ENCODE measurements at places on chromosomes 3 and 15.
A peak's percentile ranks its signal among the peaks of the same experiment; 100 is the strongest.

DNA sequence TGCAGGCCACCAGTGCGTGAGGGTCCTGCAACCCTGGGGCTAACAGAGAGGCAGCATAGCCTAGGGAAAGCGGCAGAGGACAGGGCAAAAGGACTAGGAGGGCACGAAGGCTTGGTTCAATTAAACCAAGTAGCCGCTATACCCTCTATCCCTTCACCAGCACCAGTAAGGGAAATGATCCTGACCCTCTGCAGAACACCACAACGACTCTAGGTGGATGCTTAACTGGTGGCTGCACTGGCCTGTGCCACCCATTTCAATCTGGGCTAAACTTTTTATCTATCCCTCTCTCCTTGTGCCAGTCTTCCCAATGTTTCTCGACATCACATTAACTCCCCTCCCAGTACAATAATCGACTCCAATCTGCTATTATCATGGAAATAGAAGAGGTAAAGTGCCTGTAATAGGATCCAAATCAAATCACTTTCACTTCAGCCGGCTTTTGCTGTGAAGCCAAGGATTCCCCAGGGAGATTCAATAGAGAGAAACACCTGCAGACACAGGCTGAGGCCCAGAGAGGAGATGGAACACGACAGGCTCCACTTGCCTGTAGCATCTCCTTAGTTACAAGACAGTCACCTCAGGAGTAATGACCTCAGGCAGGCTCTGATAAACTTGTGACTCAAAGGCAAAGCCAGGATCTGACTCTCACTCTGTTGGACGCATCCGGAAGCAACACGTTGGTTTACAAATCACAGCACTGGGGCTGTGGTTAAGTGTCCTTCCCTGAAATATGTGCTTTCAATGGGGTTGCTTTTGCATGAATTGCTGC is 791.6 kb upstream of the ARRDC4 start:
- no peak overlapping the region for H3K4me3 ChIP-seq
- H3K27me3 ChIP-seq, result no peaks in the 10 kb centered on the region

DNA sequence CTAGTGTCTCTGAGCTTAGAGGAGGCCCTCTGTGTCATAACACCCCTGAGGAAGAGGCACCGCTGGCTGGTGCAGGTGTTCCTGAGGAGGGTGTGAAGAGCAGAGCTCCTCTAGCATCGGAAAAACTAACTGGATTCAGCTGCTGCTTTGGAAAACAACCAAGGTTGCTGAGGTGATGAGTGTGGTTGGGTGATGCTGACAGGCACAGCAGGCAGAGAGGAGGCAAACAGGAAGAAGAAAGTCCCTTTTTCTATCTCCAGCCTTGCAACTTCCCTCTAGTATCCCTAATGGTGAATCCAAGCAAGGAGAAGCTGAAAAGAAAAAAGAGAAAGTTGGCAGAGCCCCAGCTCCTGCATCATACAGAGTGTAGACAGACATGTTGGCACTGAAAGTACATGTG is 3.8 kb upstream of the OR4F15 start:
- no peak overlapping the region for H3K27ac ChIP-seq
- H3K4me1 ChIP-seq, result no peaks in the 10 kb centered on the region
- no peak for DNase-seq
- H3K36me3 ChIP-seq, result no peaks in the 10 kb centered on the region

GRCh38 chr3:159128628-159129027 is 326.8 kb downstream of the MFSD1 start:
- H3K27me3 ChIP-seq, result no peaks in the 10 kb centered on the region
- no peaks in the 10 kb centered on the region for H3K4me1 ChIP-seq
- no peak overlapping the region for H3K27ac ChIP-seq
- DNase-seq, result no peak

GRCh38 chr3:69735893-69736292 is 3.4 kb upstream of the MITF start:
- peaks cover 46% of the 10 kb centered on the region for H3K27me3 ChIP-seq
- DNase-seq, result no peak
- no peaks in the 10 kb centered on the region for H3K4me1 ChIP-seq
- peaks cover 2% of the 10 kb centered on the region for H3K36me3 ChIP-seq
- H3K27ac ChIP-seq, result no peak overlapping the region

DNA sequence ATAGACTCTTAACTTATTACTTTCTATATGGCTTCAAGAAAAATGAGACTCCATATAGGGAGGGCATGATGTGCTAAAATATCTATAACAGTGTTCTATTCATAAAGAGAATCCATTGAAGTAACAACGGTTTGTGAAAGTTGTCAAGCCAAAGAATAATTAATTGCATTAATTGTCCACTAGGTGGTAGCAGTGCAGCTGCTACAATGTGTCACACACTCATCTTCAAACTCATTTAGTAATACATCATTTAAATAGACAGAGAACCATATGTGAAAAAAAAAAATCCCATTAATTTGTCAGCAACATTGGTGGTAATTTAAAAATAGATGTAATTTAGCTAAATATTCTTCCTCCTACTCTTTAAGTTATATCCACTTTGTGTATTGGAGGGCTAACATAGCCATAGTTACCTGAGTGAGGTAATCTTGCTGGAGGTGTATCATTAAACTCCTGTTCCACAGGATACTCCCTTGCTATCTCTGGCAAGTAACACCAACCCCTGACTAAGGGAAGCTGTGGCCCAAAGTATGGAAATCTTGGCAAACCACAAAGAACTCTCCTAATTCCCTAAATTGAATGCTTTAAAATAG is 3.7 kb upstream of the CPA3 start:
- peaks cover 35% of the 10 kb centered on the region for H3K27me3 ChIP-seq
- no peak overlapping the region for H3K27ac ChIP-seq
- no peak overlapping the region for H3K4me3 ChIP-seq
- H3K36me3 ChIP-seq, result peaks cover 2% of the 10 kb centered on the region
- no peak for DNase-seq
- H3K4me1 ChIP-seq, result no peaks in the 10 kb centered on the region

GRCh38 chr15:57306944-57307411 is 69.3 kb upstream of the CGNL1 start:
- no peak for DNase-seq
- peaks cover 9% of the 10 kb centered on the region for H3K4me1 ChIP-seq
- H3K27ac ChIP-seq, result no peak overlapping the region
- H3K4me3 ChIP-seq, result peak overlapping the region; percentile 50
- peaks cover 27% of the 10 kb centered on the region for H3K27me3 ChIP-seq

- peaks cover 2% of the 10 kb centered on the region for H3K4me1 ChIP-seq
- no peak overlapping the region for H3K4me3 ChIP-seq
- no peak overlapping the region for H3K27ac ChIP-seq
- H3K36me3 ChIP-seq, result peaks cover 6% of the 10 kb centered on the region
- H3K27me3 ChIP-seq, result peaks cover 22% of the 10 kb centered on the region
- DNase-seq, result no peak
Observed at GRCh38 chr3:107285197-107285596, 92.0 kb upstream of the CCDC54 start.

DNA sequence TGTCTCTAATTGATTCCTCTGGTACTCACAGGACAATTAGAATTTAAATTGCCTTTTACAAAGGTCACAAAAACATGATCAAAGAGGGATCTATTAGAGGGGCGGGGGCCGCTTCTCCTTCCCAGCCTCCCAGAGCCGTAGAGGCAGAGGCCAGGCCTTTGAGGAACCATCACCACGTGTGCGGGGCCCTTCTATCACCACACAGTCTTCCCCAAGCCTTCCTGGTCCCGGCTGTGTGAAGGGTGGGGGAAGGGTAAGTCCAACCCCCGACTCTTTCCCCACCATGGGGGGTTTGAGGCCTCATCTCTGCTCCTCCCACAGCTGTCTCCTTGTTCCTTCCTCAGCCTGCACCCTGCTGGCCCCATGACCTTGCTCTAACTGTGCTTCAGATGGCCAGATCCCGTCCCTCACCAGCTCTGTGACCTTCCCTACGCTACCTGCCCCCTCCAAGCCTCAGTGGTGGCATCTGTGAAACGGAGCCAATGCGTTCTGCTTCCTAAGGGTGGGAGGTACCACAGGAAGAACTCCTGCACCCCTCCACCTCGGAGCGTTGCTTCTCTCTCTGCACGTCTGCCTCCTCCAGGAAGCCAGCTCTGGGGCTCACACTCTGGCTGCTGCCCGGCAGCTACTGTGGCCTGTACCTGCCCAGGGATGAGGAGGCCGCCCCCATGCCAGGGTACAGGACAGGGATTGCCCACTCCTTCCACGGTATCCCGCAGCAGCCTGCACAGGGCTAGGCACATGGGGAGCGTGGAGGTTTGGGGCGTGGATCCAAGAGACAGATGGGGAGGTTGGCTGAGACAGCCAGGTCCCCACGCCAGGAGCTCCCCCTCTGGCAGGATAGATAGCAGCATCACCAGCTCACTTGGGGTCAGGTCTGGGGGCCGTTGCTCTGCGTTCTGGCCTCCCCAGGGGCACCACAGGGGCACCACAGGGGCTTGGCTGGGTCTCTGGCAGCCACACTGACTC is 83.8 kb downstream of the LINGO1 start:
- no peak overlapping the region for H3K4me3 ChIP-seq
- H3K4me1 ChIP-seq, result peaks cover 2% of the 10 kb centered on the region

GRCh38 chr3:32460031-32460749 is 42.5 kb downstream of the CMTM6 start:
- no peak overlapping the region for H3K27ac ChIP-seq
- peaks cover 2% of the 10 kb centered on the region for H3K36me3 ChIP-seq
- peaks cover 35% of the 10 kb centered on the region for H3K4me1 ChIP-seq
- peak; percentile 73 for DNase-seq
- no peaks in the 10 kb centered on the region for H3K27me3 ChIP-seq

DNA sequence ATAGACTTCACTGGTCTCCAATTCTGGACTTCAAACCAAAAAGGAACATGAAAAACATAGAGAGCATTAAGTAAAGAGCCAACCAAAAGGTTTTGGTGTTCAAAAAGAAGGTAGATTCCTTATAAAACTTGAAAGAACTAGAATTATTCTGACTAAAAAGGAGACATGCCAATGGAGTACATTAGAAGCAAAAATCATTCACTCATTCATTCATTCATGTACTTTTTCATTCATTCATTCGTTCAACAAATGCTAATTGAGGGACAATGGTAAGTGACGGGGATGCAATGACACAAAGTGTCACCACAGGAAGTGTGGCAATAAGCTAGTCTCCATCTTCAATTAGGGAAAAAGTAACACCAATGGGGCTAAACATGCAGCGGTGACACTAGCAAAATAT is 181.0 kb upstream of the ATP11B start:
- no peak for DNase-seq
- H3K27ac ChIP-seq, result no peak overlapping the region
- H3K4me1 ChIP-seq, result no peaks in the 10 kb centered on the region
- no peaks in the 10 kb centered on the region for H3K36me3 ChIP-seq

DNA sequence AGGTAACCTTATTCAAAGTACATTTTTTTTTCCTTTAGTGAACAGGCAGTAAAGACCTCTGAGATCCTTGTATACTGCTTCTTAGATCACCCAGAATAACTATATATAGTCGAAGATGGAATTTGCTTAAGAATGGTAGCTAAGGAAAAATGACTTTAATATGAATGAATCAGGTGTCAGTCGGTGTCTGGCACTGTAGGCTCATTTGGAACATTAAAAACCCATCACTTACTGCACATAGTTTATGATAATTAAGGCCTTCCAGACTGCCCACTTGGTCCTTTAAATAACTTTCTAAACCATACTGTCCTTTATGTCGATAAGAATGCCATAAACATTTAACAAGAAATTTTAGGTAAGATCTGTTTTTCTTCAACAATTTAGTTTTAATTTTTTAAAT is 981.8 kb downstream of the ROBO2 start:
- no peak overlapping the region for H3K27ac ChIP-seq
- DNase-seq, result no peak
- H3K4me3 ChIP-seq, result no peak overlapping the region
- H3K4me1 ChIP-seq, result no peaks in the 10 kb centered on the region

DNA sequence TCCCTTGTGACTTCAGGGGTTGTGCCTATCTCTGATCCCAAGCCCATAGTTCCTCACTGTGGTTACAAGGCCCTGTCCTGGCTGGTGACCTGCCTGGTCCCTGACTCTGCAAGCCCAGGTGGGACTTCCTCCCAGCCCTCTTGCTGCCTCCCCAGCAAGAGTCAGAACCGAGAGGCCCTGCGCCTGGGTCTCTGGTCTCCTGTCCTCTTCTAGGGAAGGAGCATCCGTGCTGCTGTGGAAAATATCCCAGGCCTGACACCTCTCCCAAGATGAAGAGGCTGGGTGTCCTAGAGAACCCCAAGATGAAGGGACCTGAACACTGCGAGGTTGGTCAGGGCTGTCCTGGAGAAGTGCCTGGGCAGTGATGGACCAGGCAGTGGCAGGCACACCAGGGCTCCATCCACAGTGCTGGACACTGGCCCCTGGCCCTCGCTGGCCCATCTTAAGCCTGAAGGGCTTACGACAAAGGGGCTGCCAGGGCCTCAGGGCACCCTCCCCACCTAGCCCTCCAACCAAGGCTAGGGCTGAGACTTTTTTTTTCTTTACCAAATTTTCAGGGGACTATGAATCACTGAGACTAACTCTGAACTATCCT is 32.7 kb downstream of the PTH1R start:
- no peak overlapping the region for H3K27ac ChIP-seq
- no peaks in the 10 kb centered on the region for H3K36me3 ChIP-seq
- no peaks in the 10 kb centered on the region for H3K27me3 ChIP-seq
- DNase-seq, result no peak

DNA sequence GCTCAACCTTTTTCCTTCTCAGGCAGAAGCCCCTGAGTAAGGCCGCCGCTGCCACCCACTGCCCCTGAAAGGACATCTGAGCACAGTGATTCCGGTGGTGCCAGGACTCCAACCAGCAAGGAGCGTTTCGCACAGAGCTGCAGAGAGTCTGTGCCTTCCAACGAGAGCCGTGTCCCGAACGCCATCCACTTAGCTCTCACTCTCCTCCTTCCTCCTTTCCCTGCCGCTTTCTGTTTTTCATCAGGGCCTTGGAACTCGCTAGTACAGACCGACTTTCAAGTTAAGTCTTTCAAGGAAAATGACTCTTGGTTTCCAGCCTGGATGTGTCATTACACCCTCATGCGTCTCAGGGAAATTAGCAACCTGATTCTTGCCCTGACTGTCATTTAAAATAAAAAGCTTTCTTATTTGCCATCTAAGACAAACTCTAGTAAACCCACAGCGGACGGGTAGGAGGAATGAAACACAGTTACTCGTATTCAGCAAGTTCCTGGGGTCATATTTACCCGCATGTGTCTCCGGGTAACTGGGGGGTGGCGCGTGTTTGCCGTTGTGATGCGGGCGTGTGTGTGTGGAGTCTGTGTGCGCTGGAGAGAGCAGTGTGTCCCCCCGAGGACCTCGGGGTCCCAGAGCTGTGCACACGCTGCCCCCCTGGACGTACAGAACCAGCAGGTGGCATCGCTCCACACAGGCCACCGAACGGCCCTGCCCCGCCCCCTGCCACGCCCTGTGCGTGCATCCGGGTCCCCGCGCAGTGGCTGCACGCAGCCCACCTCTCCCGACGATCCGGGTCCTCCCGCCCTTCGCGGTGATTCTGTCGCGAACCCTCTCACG is 30.4 kb upstream of the ALDH1A3 start:
- H3K27me3 ChIP-seq, result peaks cover 24% of the 10 kb centered on the region
- H3K36me3 ChIP-seq, result no peaks in the 10 kb centered on the region
- peaks cover 2% of the 10 kb centered on the region for H3K4me1 ChIP-seq
- DNase-seq, result peak; percentile 21

- no peak overlapping the region for H3K4me3 ChIP-seq
- H3K4me1 ChIP-seq, result no peaks in the 10 kb centered on the region
- H3K27me3 ChIP-seq, result no peaks in the 10 kb centered on the region
- H3K36me3 ChIP-seq, result no peaks in the 10 kb centered on the region
- no peak for DNase-seq
Observed at GRCh38 chr3:174859756-174860155, 622 bp downstream of the NAALADL2 start.

- no peaks in the 10 kb centered on the region for H3K27me3 ChIP-seq
- no peak for DNase-seq
- H3K4me3 ChIP-seq, result peak overlapping the region; percentile 46
- peaks cover 19% of the 10 kb centered on the region for H3K4me1 ChIP-seq
- H3K27ac ChIP-seq, result peak overlapping the region; percentile 97
Observed at GRCh38 chr3:25910997-25911396, 121.1 kb downstream of the OXSM start.
